ENCODE measurements at places on chromosomes 12 and 14. TPM values are rescaled to one million over a fixed set of nuclear protein-coding genes. Genes with fewer than 3 reads are reported as not detected.

GRCh38 chr14:22808388-22809209 lies 6.6 kb downstream of the SLC7A7 start:
- no peaks in the 10 kb centered on the region for H3K36me3 ChIP-seq
- no peaks in the 10 kb centered on the region for H3K27me3 ChIP-seq
- H3K4me3 ChIP-seq = no peak overlapping the region
- no peaks in the 10 kb centered on the region for H3K4me1 ChIP-seq
- H3K27ac ChIP-seq = no peak overlapping the region
- DNase-seq = no peak

DNA sequence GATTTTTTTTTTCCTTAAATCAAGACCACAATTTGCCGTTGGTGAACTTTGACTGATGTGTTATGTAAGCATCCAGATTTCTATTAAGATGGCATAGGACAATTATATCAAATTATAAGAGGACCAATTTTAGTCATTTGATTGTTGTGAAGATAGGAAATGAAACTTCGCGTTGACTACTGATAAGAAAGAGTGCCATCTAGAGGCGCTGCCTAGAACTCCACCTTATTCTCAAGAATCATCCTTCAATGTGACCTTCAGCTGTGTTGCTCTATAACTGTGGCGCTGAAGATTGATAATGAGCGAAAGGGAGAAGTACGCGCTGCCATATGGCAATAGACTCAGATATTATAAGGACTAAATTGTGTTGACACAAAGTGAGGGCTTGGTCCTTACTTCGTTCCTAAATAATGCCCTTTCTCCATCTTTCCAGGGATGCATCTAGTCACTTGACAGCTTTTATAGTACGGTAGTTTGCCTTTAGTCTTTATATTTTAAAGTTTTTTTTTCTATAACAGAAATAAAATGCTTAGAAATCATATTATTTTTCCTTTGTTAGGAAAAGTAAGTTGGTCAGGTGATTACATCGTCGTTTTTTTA lies 350.8 kb upstream of the STXBP6 start:
- no peaks in the 10 kb centered on the region for H3K4me1 ChIP-seq
- no peaks in the 10 kb centered on the region for H3K27me3 ChIP-seq
- DNase-seq = peak; percentile 72
- no peak overlapping the region for H3K4me3 ChIP-seq
- H3K36me3 ChIP-seq = no peaks in the 10 kb centered on the region

DNA sequence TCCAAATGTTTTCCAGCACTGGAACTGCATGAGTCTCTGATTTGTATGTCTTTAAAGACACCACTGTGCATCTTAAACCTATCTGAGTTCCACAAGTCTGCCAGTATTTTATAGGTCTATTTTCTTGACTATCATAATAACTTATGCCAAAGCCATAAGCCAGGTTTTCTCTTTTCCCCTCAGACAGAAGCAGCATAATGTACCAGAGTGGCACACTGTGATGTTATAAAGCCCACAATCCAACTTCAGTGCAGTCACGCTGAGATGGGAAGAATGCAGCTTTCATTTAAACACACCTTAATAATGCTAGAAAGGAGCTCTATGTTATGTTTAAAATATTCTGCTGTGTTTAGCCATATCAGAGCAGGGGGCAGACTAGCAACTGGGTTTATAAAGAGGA lies 923.3 kb downstream of the DIO2 start:
- no peaks in the 10 kb centered on the region for H3K36me3 ChIP-seq
- no peaks in the 10 kb centered on the region for H3K4me1 ChIP-seq
- no peak overlapping the region for H3K27ac ChIP-seq
- H3K27me3 ChIP-seq = no peaks in the 10 kb centered on the region
- H3K4me3 ChIP-seq = no peak overlapping the region

DNA sequence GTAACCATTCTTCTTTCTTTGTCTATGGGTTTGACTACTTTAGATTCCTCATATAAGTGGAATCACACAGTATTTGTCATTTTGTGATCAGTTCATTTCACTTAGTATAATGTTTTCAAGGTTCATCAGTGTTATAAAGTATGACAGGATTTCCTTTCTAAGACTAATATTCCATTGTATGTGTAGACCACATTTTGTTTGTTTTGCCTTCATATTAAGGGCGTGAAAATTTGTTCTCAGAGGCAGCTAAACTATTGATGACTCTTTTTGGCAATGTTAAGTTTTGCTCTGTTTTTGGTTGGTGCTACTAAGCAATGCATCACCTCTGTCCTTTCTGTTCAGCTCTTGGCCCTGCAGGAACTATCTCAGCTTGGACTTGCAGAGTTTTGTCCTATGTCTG lies 1.7 kb upstream of the KLRG1 start:
- no peak overlapping the region for H3K27ac ChIP-seq
- H3K4me3 ChIP-seq = no peak overlapping the region
- H3K4me1 ChIP-seq = no peaks in the 10 kb centered on the region

DNA sequence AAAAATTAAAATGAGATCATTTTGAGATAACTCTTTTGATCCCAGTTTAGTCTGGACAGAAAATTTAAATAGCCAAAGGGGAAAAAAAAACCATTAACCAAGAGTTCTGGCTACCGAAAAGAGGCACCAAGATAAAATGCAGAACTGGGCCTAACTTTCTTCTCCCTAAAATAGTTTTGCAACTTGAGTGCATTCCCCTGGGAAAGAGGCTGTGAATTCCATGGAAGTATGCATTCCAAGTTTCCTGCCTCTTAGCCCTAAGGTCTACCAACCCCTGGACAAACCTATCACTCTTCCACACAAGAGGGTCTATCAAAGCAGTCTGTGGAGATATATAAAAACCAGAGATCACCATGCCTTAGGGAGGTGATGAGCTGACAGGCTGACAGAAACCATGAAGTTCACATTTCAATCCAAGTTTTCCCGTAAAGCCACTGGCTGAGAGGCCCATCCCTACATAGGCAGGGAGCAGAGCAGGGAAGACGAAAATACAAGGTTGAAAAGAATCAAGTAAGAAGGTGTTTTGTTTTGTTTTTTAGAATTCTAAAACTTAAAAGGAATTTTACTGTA lies 33.8 kb downstream of the DCP1B start:
- H3K4me3 ChIP-seq = peak overlapping the region; percentile 42
- no peaks in the 10 kb centered on the region for H3K27me3 ChIP-seq
- no peaks in the 10 kb centered on the region for H3K36me3 ChIP-seq
- peaks cover 15% of the 10 kb centered on the region for H3K4me1 ChIP-seq
- H3K27ac ChIP-seq = peak overlapping the region; percentile 89

- H3K4me3 ChIP-seq = no peak overlapping the region
- H3K36me3 ChIP-seq = no peaks in the 10 kb centered on the region
- no peak for DNase-seq
- no peak overlapping the region for H3K27ac ChIP-seq
- no peaks in the 10 kb centered on the region for H3K4me1 ChIP-seq
- H3K27me3 ChIP-seq = no peaks in the 10 kb centered on the region
These were observed 6.5 kb upstream of the WASHC4 start for GRCh38 chr12:105100998-105101397.

DNA sequence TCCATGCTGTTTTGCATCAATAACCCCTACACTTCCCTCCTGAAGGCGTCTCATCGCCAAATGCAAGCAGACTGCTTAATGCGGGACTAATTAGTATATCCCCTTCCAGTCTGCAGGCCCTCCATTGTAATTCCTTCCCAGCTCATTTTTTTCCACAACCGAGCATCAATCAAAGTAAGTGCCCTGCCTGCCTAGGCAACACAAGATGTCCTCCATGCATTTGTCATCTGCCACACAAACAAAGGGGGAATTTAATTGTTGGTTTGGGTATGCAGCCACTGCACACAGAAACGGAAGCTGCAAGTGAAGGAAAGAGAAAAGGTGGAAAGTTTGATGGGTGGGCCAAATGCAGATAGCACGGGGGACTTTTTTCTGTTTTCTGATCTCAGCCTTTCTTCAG lies 168.0 kb downstream of the EGLN3 start:
- no peak overlapping the region for H3K4me3 ChIP-seq
- no peak overlapping the region for H3K27ac ChIP-seq
- DNase-seq = no peak
- no peaks in the 10 kb centered on the region for H3K4me1 ChIP-seq
- H3K27me3 ChIP-seq = no peaks in the 10 kb centered on the region

Gene PRH2
- total RNA-seq = not detected

DNA sequence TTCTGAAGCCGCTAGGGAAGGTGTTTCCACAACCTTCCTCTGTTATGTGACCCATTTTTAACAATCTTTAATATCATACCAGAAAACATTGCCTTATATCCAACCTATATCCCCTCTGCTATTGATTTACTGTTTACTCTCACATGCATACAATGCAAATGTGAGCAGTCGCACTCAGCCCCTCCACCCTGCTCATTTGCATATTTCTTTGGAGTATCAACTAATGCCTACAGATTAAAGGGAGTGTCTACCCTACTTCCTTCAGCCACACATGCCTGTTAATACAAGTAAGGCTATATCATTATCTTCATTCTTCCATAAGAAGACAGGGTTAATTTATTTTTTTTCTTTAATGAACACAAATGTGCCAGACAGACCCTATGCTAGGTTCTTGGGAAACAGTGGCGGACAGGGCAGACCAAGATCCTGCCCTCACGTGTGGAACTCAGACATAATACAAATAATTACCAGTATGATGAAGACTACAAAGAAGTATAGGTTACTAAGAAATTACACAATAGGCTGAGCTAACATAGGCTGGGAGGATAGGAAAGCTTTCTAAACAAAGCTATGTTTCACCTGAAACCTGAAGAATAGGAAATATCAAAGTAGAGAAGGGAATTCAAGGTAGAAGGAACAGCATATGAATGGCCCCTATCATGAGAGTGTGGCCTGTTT lies 107.3 kb upstream of the MDM1 start:
- H3K4me3 ChIP-seq = no peak overlapping the region
- no peak for DNase-seq
- no peaks in the 10 kb centered on the region for H3K27me3 ChIP-seq

- no peaks in the 10 kb centered on the region for H3K4me1 ChIP-seq
- H3K4me3 ChIP-seq = no peak overlapping the region
- H3K36me3 ChIP-seq = no peaks in the 10 kb centered on the region
- no peak overlapping the region for H3K27ac ChIP-seq
- H3K27me3 ChIP-seq = no peaks in the 10 kb centered on the region
These were observed 49.8 kb downstream of the PTGER2 start for GRCh38 chr14:52363961-52364360.

DNA sequence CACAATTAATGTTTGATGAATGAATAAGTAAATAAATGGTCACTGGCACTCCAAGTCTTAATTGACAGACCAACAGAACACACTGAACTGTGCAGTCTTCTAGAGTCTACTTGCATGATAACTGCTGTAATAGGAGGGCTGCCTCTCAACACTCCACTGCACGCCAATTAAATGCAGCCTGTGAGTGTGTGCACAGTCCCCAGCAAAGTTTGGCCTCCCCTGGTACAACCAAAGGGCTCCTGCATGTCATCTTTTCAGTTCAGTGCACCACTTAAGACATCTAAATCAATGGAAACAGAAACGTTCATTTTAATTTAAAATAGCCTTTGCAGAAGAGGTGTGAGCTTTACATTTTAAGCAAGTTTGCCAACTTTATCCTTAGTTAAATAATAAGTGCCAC lies 121.7 kb upstream of the USP15 start:
- no peaks in the 10 kb centered on the region for H3K27me3 ChIP-seq
- no peak overlapping the region for H3K27ac ChIP-seq
- no peaks in the 10 kb centered on the region for H3K36me3 ChIP-seq
- no peak overlapping the region for H3K4me3 ChIP-seq
- DNase-seq = no peak

DNA sequence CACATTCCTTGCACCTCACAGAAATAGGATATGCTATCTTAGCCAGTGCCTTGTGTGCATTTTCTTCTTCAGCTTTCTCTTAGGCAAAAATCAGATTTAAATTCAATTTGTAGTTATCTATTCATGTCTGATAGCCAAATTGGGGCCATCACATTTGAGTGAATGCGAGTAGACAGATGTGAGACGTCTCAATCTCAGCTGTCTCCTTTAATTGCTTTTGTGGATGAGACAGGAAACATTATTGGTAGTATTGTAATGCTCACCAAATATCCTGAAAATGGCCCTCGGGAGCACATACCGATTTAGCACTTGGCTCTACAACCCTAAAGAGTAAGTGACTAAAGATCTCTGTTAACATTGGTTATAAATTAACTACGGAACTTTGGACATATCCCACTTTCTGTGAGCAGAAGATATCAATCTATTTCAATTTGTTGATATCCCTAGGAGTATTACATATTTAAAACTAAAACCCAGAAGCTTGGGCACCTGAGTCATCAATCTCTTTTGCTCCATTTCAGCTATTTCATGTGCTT lies 1012.5 kb upstream of the TMEM132C start:
- H3K4me3 ChIP-seq = no peak overlapping the region
- DNase-seq = no peak
- no peaks in the 10 kb centered on the region for H3K27me3 ChIP-seq
- H3K36me3 ChIP-seq = no peaks in the 10 kb centered on the region
- no peaks in the 10 kb centered on the region for H3K4me1 ChIP-seq
- H3K27ac ChIP-seq = no peak overlapping the region

- H3K4me3 ChIP-seq = no peak overlapping the region
- no peaks in the 10 kb centered on the region for H3K4me1 ChIP-seq
- no peaks in the 10 kb centered on the region for H3K36me3 ChIP-seq
- no peak overlapping the region for H3K27ac ChIP-seq
These were observed 10.6 kb downstream of the CD163L1 start for GRCh38 chr12:7433276-7433822.

Gene RAD51AP1
- 0.86 TPM for total RNA-seq

Gene SLC38A4
- 2.0 TPM for total RNA-seq

GRCh38 chr14:105065280-105066228 lies at the start of gene GPR132:
TSS of gene GPR132 (minus strand) at chr14:105065430. CDS start at chr14:105055420, 10,010 bp downstream.
- no peaks in the 10 kb centered on the region for H3K36me3 ChIP-seq
- H3K27ac ChIP-seq = peak within 1 kb of the TSS; percentile 53
- no peaks in the 10 kb centered on the region for H3K27me3 ChIP-seq
- DNase-seq = no peak

DNA sequence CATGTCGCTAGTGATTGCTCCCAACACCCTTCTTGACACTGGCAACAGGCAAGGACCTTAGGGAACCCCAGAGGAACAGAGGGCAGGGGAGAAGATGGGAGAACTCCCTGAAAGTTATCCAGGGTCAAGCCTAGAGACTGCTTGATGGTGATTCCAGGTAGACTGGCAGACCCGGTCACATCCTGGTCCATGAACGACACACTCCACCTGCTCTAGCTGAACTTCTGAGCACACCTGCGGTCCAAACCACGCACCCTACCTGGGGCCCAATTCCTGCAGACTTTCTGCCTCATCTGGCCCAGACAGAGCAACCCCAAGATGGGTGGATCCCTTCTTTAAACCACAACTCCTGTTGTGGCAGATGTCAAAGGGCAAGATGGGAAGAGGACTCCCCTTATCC lies 34.2 kb downstream of the NCKAP5L start:
- no peak for DNase-seq
- peaks cover 54% of the 10 kb centered on the region for H3K36me3 ChIP-seq
- H3K4me1 ChIP-seq = no peaks in the 10 kb centered on the region
- no peaks in the 10 kb centered on the region for H3K27me3 ChIP-seq
- H3K4me3 ChIP-seq = no peak overlapping the region
- no peak overlapping the region for H3K27ac ChIP-seq

GRCh38 chr12:122123051-122123760 lies 44.6 kb downstream of the MLXIP start:
- H3K4me3 ChIP-seq = no peak overlapping the region
- H3K27me3 ChIP-seq = no peaks in the 10 kb centered on the region
- no peaks in the 10 kb centered on the region for H3K4me1 ChIP-seq

- no peak overlapping the region for H3K27ac ChIP-seq
- DNase-seq = no peak
- H3K27me3 ChIP-seq = no peaks in the 10 kb centered on the region
- no peaks in the 10 kb centered on the region for H3K4me1 ChIP-seq
These were observed 16.1 kb downstream of the NTN4 start for GRCh38 chr12:95774311-95775045.

- no peak overlapping the region for H3K27ac ChIP-seq
- H3K27me3 ChIP-seq = no peaks in the 10 kb centered on the region
- no peak overlapping the region for H3K4me3 ChIP-seq
- H3K36me3 ChIP-seq = no peaks in the 10 kb centered on the region
These were observed 14.8 kb downstream of the ZBTB39 start for GRCh38 chr12:56991319-56992246.
